Left cardiac atrium (tissue), 4 donors: ENCODE measurements at places on chromosomes 13 and 19. TPM values are rescaled to one million over a fixed set of nuclear protein-coding genes. Genes with fewer than 3 reads are reported as not detected.

- DNase-seq = no peak
These were observed 5.1 kb downstream of the HDGFL2 start for GRCh38 chr19:4477034-4477801.

- DNase-seq = no peak
These were observed 26.8 kb downstream of the DHX34 start for GRCh38 chr19:47375694-47376588.

GRCh38 chr13:51412431-51412830 is 40.4 kb downstream of the INTS6 start:
- DNase-seq = no peak

DNA sequence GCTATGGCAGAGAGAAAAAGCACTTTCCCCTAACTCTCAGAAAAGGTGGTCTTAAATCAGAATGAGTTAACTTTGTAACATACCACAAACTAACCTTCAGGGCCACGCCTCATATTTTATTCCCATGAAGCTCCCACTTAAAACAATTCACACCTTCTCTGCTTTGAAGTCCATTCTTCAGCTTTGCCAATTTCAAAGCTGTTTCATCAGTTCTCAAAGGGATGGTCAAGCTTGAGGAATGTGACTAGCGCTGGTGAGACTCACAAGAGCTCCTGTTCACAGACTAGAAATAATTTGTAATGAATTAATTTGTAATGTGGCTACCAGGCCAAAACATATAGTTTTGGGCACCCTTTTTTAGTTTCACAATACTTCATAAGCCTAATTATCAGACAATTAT is 68.2 kb downstream of the STK24 start:
- no peak for DNase-seq

- DNase-seq = no peak
These were observed 140.6 kb downstream of the LHFPL6 start for GRCh38 chr13:39462428-39462827.

- DNase-seq = peak; percentile 77
These were observed at the start of gene DCLK1 for GRCh38 chr13:36131222-36131930. Gene DCLK1 (minus strand): TSS chr13:36131382.

- no peak for DNase-seq
These were observed 18.3 kb downstream of the ZNF77 start for GRCh38 chr19:2926341-2927031.

- no peak for DNase-seq
These were observed at the start of gene SLC6A16 for GRCh38 chr19:49324801-49325576. Gene SLC6A16 (minus strand): TSS chr19:49325191. CDS start chr19:49311347, 13,844 bp downstream.

DNA sequence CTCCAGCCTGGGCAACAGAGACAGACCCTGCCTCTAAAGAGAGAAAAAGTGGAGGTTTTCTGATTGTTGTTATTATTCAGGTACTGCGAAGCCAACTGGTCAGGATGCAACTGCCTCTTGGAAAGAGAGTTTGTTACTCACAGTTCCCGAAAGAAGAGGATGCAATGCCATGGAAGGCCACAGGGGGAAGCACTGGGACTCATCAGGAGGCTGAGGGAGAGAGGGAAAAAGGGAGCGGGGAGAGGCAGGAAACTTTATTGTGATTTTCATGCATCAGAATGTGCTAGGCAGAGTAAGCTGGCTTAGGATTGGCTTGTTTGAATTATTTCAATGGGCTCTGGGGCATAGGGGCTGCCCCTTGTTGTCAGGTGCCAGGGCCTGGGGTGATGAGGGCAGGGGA is 27.6 kb downstream of the MYO9B start:
- no peak for DNase-seq

DNA sequence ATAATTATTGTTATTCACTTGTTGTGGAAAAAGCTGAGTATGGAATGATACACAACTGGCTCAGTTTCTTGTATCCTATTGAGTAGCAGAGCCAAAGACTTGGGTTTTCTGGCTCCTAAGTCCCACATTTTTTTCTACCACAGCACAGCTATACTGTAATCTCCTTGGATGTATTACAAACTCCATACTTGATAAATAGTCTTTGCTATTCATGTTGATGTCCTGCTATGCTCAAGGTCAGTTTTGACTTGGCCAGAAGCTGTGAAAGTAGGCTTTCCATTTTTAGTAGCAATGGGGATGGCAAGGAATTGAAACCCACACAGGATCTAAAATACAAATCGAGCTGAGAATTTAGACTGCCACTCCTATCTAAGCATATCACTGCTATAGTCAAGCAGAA is 79.1 kb downstream of the B3GLCT start:
- DNase-seq = no peak

DNA sequence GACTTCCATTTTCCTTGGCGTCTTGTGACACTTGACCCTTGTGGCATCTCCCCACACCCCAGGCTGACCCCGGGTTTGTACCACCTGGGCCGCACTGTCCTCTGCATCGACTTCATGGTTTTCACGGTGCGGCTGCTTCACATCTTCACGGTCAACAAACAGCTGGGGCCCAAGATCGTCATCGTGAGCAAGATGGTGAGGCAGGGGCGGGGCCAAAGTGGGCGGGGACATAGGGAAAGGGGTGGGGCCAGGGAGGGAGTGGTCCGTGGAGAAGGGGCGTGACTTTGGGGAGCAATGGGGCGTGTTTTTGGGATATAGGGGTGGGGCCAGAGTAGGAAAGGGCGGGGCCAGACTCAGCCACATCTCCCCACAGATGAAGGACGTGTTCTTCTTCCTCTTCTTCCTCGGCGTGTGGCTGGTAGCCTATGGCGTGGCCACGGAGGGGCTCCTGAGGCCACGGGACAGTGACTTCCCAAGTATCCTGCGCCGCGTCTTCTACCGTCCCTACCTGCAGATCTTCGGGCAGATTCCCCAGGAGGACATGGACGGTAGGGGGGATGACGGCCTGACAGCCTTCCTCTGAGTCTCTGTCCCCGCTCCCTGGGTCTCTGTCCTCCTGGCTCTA is 42.8 kb downstream of the TRPM4 start:
- DNase-seq = no peak

DNA sequence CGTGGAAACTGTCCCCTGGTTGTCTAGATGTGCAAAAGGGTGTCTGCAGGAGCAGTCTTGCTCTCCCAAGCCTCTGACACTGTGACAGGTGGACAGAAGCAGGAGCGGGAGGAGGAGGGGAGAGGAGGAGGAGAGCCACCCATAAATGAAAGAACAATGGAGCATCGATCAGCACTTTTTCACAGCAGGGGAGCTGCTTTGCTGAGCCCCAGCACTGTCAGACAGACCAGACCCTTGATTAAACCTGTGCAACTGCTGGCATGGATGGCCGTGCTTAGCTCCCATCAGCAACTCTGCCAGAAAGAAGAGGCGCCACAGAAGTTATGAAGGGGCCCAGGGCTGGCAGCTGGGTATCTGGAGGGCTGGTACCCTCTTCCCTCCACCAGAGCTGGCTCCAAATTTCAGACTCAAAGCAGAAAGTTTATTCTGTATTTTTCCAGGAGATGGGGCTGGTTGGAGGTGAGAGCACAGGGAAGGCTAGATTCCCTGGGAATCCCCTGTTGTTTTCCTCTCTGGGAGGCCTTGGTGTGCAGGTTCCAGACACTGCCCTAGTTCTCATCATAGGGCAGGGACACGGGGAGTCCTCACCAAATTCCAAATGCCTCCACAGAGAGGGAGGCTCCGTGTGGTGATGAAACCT is 1192.2 kb downstream of the UQCRFS1 start:
- DNase-seq = no peak

DNA sequence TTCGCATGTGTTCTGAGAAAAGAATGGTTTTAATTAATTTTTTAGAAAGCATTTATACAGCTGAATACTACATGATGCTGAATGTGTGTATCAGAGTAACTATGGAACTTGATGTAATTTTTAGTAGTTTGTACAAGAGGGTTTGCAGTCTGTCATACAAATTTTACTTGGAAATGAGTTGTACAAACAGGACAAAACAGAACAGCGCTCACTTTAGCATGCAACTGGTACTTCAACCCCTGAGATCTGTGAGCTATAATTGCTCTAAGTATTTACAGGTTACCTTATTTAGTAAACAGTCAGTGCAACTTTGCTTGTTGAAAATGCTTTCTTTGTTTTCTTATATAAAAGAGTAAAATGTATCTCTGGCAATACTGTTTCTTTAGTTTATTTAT is 706 bp downstream of the TNFRSF19 start:
- no peak for DNase-seq

GRCh38 chr19:17220207-17220758 is 5.1 kb downstream of the USE1 start:
- peak; percentile 70 for DNase-seq

GRCh38 chr19:6498294-6499036 is 3.6 kb downstream of the TUBB4A start:
- DNase-seq = no peak

- no peak for DNase-seq
These were observed 12.1 kb downstream of the PPP6R1 start for GRCh38 chr19:55246462-55247451.

GRCh38 chr13:109755551-109755950 is 30.8 kb downstream of the IRS2 start:
- DNase-seq = no peak

- no peak for DNase-seq
These were observed 121.0 kb downstream of the CRYL1 start for GRCh38 chr13:20404488-20405222.

DNA sequence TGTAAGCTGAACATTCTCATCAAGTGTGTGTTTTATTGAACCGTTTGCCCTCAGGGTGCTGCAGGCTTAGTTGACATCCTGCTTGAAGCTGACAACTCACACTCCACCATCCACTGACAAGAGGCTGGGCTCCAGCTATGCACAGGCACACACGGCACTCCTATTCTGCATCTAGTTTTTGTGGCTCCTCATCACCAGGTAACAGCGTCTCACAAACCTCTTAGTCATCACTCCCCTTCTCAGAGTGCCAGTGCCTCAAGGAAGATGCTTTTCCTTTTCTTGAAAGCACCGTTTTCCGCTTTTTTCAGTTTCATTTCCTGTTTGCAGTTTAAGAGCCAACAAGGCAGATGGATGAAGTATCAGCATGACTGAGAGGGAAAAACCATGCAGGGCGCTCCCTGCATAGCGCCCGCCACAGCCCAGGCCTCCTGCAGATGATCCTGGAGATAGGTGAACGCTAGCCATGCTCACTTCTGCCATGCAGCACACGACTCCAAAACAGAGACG is 491.2 kb downstream of the COG6 start:
- no peak for DNase-seq

DNA sequence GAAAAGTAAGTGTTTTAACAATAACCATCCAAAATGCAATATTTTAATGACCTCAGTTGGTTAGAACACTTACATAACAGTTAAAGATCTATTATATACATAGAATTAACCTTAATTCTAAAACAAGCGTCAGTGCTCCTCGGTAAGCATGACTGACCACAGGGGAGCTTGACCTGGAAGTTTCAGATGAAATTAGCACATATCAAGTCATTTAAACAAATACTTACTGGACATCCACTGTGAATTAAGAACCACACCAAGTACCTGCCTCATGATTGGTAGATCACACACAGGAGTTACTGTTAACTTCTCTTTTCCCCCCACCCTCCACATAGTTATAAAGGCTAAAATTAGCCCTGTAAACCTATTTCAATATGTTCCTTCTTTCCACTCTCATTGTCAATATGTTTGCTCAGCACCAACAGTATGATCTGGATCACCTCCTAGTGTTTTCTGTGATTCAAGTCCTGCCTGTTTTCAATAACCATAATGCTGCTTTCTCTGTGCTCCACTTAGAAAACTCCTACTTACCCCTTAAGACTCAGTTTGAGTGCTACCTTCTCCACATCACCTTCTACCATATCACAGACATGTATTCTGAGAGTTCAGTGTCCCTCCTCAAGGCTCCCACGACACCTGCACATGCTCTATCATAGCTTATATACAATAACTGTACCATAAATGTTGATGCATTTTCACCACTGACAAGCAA is 209.0 kb downstream of the VWA8 start:
- no peak for DNase-seq

DNA sequence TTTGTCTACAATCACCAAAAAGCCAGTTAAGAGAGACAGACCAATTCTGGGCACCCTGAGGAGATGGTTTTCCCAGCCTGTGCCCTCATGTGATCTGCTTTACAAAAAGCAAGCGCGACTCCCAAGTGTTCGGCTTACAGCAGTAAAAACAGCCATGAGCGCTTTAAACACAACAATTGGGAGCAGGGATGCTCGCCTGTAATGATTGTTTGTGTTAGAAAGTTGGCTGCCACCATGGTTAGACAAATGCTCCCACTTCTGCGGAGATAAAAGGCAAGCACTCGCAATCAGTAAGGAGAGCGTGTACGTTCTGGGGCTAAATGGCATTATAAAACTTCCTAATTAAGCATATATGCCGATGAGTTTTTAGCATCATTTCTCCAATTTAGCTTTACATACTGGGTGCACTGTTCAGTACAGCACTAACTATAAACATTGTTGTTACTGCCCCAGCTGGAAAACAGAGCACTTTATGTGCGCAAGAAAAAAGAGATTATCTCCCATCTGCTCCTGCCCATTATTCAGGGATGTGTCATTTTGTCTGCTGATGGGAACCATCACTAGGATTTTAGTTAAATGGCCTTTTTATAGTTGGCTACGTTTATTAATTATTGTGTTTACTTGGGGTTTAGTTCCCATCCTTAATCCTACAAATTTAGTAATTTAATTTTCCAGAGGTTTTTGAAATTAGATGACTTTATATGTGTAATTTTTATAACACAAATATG is 309.3 kb upstream of the MAB21L1 start:
- DNase-seq = no peak

DNA sequence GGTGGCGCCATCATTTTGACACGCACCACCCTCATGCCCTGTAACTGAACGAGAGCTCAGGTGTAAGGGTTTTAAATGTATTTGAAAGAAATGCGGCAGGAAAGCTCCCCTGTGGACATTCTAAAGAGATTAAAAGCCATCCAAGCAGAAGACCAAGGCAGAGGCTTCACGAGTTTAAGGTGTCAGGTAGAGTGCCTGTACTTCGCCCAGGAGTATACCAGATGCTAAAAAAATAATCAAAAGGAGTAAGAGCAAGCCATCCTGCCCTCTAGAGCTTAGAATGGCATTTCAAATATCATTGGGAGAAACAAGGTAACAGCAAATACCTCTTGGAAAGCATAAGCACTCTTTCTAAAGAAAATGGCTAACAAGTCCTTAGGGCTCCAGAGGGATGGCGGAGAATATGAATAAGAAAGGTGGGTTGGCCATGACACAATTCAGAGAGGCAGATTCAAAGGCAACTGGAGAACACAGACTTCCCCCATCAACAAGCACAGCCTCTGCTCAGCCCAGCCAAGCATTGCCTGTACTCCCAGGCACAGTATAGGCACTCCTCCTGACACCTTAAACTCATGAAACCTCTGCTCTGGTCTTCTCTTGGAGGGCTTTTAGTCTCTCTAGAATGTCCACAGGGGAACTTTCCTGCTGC is 447.6 kb downstream of the SUCLA2 start:
- no peak for DNase-seq

The RAB3A gene
- total RNA-seq = 23.8 TPM

The KLK4 gene
- not detected for total RNA-seq

The SGCG gene
- total RNA-seq = 77.5 TPM

The ZNF729 gene
- not detected for total RNA-seq

The GRIN3B gene
- total RNA-seq = not detected

The PLEKHF1 gene
- 32.8 TPM for total RNA-seq
